Caudate nucleus (tissue), 63 donors: ENCODE measurements at places on chromosomes 3 and 15.

DNA sequence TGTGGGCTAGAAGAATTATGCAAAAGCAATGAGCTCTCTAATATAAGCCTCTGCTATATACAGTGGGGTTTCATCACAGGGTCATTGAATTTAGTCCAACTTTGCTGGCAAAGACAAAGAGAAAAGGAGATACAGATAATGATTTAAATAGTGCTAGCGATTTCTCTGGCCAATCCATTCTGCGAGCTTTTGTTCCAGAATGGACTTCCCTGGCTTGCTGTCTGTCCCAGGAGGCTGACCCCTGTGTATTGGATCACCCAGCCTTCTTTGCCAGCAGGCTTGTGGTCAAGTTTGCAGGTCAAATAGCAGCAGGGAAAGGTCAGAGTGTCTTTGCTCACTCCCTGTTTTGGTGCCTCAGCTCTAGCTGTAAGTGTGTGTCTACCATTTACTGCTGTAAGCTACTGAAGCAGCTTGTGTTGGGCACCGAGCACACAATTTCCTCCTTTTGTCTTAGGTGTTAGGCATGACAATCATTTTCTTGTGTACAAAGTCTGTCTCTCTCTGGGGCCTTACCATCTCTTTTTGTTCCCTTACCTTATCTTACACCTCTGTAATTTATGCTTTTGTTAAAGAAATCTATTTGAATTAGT, 55.7 kb downstream of the UNC13C start:
- DNase-seq, result no peak

DNA sequence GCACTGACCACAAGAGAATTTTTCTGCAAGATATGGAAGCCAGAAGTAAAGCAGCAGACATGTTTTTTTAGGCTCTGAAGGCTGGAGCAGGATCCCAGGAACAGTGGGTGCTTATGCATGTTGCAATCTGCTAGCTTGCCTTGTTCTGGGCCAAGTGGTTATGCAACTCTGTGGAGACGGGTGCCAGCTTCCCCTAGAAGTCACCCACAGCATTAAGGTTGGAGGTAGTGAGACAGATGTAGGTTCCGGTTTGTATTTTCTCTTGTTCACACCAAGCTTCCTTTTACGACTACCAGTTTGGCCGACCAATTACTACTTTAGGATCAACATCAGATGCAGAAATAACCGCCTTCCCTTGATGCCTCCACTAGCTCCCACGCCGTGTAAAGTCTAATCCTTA, 11.1 kb downstream of the DPH3 start:
- peak; percentile 11 for DNase-seq

DNA sequence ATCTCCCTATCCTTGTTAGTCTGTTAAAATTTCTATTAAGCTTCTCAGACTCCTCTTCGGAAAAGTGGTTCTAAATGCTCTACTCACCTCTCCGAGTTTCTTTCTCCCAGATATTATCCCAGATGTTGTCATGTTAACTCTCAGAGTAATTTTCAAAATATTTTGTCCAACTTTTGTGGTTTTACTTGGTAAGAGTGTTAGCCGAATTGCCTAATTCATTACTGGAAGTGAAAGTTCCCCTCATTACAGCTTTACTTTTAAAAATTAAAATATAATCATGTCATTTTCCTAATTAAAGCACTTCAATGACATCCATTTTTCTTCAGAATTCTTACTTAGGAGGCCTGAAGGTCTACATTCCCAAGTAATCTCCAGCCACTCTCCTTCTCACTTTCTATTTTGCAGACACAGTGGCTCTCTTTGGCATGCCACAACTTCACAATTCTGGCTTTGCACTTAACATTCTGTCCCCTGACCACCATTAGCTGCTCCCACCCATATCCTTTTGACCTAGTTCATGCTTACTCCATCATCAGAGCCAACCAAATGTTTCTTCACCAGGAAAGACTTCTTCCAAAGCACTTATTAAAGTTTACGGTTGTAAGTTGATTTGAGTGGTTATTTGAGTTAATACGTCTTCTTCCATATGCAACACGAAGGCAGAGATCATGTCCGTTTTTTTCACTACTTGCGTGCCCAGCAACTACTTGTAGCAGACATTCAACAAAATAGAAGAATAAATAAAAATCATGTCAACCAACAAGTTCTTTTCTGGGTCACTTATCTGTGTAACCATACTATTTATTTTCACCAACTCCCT, 10.2 kb upstream of the TIPARP start:
- DNase-seq, result no peak

DNA sequence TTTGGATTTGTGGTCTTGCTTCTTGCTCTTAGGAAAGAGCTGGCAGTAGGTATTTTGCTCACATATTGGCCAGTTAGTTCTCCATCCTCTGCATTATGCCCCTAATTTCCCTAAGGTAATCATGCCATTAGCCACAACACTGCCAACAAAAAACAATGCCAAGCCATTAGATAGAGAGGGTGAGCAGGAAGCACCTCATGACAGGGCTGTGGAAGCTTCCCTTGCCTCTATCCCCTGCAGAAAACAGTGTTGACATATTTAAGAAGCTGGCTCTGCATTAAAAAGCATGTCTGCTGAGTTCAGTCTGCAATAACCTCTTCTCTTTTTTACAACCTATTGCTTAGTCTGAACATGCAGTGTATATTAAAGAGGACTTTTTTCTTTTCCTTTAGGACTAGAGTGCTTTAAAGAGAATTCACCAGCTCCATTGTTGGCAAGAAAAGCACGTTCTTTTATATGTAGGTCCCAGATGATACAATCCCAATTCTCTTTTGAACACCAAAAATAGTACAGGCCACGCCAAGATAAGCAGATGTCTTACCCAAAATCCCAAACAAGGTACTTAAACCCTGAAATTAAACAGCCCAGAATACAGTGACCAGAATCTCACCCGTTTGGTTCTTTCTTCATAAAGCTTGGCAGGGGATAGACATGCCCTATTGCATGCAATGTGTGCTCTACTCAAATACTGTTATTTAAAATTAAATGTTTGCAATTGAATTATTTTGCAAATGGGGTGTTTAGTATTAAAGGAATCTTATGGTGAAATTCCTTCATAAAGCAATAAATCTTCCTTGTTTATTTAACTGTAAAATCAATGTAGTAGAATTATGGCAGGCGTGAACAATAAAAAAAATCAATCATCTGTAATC, 93.7 kb upstream of the UBE3A start:
- no peak for DNase-seq

GRCh38 chr3:172082269-172082668, 42.9 kb downstream of the FNDC3B start:
- no peak for DNase-seq

- DNase-seq, result no peak
These were observed 61.5 kb downstream of the SLC6A1 start for GRCh38 chr3:11053926-11054503.

GRCh38 chr15:75631935-75632334, 6.4 kb upstream of the SNUPN start:
- DNase-seq, result no peak

GRCh38 chr15:47711655-47712054, 5.7 kb upstream of the SEMA6D start:
- no peak for DNase-seq

DNA sequence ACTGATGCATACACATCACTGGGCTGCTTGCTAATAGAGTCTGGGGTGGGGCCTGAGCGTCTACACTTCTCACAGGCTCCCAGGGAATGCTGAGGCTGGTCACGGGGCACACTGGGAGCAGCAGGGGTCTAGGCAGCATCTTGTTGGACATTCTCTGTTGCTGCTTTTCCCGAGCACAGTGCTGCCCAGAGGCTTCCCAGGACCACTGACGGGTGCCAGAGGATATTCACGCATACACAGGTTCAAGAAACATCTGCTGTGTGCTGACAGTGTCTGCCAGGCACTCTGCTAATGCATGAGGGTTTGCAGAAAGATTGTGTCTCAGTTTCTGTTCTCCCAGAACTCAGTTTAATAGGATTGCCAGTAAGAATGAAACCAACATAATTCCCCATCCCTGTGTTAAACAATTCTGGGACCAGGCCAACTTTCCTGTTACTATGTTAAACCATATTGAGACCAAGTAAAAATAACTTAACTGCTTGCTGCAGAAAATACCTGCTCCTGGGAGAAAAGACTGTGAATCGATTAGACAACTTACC, 23.9 kb upstream of the BCL2L10 start:
- DNase-seq, result no peak

DNA sequence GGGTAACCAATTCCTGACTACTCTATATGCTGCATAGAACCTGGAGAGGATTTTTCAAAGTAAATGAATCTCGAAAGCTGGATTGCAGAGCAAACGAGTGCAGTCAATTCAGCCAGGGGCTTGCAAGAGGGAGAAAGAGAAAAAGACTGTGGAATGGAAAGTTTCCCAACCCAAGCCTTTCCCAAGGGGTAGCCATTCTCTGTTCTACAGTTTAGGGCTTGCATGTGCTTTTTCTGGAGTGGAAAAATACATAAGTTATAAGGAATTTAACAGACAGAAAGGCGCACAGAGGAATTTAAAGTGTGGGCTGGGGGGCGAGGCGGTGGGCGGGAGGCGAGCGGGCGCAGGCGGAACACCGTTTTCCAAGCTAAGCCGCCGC, 511 bp upstream of the RARB start:
- DNase-seq, result no peak

- no peak for DNase-seq
These were observed 129.7 kb downstream of the WNT7A start for GRCh38 chr3:13750215-13750614.

GRCh38 chr15:62929000-62929357, 113.6 kb upstream of the TPM1 start:
- no peak for DNase-seq

DNA sequence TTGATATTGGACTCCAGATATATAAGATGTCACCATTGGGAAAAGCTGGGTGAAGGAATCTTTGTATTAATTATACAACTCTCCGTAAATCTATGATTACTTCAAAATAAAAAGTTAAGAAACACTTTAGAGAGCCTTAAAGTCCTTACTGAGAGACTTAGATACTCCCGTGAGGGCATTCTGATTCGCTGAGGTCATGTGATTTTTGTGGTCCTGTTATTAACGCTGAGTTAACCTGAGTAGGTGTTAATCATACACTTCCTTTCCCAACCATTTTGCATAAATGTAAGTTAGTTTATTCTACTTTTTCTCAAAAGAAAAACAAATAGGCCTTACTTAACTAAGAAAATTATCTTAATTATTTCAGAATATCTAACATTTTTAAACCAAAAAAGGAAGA, 67.1 kb upstream of the LMOD3 start:
- DNase-seq, result no peak

DNA sequence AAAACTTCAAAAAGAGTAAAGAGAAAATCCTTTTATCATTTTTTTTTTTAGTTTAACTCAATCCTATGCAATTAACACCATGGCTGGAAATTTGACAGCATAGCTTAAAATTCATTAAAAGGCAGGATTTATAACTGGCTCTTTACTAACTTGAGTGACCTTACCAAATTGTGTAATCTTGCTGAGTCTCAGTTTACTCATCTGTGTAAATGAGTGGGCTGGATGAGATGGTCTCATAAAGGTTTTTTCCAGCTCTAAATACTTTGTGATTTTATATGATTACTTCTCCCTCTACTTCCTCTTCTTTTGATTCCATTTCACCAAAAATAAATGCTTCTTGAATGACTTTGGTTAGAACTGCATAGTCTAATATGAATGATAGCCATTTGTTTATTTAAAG, 234.9 kb upstream of the SATB1 start:
- no peak for DNase-seq

DNA sequence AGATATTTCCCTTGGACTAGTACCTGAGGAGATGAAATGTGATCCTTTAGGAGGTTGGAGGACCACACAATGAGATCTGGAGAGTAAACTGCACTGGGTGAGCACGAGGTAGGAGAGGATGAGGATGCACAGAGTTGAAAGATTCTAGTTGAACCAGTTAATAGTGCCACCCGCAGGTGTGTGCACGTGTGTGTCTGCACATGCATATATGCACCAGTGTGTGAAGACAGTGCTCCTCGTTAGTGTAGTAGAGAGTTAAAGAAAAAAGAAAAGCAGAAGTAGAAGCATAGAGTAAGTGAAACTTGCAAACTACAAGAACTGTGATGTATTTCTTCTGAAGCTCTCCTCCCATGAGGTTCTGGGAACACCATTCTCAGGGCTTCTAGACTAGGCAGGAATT, 8.4 kb downstream of the MED12L start:
- no peak for DNase-seq

DNA sequence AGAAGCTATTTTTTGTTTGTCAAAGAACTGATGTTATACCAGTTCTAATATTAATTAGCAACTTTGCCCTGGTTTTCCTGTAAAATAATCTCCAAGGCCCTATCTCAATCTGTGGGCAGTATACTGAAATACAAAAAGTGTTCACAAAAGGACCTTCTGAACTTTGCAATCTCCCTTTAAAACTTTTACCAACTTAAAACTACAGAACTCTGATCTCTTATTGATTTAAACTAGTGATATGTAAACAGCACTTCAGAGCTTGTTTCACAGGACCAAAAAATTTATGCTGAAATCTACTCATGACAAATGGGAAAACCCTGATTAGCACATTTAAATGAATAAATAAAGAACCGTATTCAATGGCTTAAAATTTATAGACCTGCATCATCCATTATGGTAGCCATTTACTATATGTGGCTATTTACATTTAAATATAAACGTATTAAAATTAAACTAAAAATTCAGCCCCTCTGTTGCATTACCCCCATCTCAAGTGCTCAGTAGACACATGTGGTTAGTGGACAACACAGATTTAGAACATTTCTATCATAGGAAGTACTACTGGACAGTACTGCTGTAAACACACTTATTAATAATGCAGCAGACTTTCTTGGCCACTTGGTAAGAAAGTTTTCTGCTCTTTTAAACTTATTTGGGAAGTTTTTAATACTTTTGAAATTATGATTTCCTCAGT, 12.0 kb downstream of the AGTR1 start:
- no peak for DNase-seq

GRCh38 chr15:79164043-79164442, 73.5 kb upstream of the RASGRF1 start:
- no peak for DNase-seq

DNA sequence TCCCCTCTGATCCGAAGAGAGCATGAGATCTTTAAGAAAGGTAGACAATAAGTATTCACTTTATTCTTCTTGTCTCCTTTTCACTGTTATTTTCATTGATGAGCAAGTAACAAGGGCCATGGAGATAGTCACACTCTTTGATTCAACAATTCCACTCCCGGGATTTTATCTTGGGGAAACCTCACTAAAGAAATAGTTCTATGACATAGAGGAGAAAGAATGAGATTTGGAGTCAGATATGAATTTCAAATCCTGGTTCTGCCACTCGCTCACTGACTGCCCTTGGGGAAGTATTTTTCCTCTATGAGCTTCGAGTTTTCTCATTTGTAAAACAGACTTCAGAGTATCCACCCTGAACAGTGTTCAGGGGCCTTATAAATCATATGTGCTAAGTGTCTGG, 514.6 kb downstream of the NLGN1 start:
- no peak for DNase-seq

GRCh38 chr3:111619833-111620232, 24.7 kb upstream of the ZBED2 start:
- no peak for DNase-seq

GRCh38 chr3:192496905-192497587, 230.3 kb downstream of the FGF12 start:
- no peak for DNase-seq
